ENCODE measurements at places on chromosomes 4 and X. TPM values are rescaled to one million over a fixed set of nuclear protein-coding genes. Genes with fewer than 3 reads are reported as not detected.

GRCh38 chr4:108560616-108561015, 59.8 kb upstream of the RPL34 start:
- DNase-seq = no peak

GRCh38 chrX:43656005-43656494, at the start of gene MAOA:
TSS of gene MAOA (plus strand) at chrX:43656299. CDS start at chrX:43656342, 43 bp downstream.
- no peak for DNase-seq

DNA sequence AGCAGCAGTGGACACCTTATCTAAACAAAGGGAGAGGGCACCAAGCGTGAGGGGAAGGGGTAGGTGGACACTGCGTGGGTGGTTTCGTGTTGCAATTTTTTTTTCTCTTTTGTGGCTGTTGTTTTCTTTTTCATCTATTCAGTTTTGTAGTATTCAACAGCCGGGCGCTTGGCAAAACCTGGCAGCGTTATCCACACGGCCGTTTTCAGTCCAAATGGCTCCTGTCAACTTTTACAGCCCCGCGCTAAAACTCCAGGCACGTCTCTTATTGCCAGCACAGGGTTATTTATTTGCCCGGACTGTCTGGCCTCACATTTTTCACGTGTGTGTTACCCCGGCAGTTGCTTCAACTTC, 192.2 kb downstream of the BCOR start:
- DNase-seq = peak; percentile 39

DNA sequence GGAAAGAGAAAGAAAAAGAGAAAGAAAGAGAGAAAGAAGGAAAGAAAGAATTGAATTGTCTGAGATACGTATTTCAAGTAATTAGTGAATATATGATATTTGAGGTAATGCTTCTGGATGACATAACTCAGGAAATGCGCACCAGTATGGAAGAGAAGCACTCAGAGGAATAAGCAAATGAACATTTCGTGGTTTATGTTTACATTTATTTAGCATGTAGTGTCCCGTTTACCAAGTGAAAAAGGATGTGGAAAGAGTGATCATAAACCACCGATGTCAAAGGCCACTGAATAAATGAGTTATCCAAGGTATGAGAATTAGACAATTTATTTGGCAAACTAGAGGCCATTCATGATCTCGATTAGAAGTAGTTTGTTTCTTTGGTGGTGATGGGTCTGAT, 200.4 kb downstream of the ARAP2 start:
- no peak for DNase-seq

GRCh38 chrX:115360220-115360781, 70.8 kb downstream of the LUZP4 start:
- no peak for DNase-seq

Gene KDM5C
- 59.2 TPM for total RNA-seq

DNA sequence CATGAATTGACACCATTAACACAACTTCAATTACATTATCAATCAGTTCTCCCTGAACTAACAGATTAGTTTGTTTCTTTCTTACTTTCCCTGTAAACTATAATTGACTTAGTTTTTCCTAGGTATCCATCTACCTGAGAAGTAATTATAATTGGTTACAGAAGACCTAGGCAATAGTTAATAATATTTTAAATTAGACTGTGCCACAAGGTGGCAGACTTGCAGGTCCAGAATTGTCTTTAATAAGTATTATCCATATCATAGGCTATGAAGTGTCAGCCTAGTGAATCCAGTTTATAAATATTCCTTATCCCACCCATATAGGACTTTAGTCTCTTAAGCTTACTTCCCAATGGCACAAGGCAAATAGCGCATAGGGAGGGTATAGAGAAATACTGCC, 48.9 kb upstream of the FAM47B start:
- no peak for DNase-seq

DNA sequence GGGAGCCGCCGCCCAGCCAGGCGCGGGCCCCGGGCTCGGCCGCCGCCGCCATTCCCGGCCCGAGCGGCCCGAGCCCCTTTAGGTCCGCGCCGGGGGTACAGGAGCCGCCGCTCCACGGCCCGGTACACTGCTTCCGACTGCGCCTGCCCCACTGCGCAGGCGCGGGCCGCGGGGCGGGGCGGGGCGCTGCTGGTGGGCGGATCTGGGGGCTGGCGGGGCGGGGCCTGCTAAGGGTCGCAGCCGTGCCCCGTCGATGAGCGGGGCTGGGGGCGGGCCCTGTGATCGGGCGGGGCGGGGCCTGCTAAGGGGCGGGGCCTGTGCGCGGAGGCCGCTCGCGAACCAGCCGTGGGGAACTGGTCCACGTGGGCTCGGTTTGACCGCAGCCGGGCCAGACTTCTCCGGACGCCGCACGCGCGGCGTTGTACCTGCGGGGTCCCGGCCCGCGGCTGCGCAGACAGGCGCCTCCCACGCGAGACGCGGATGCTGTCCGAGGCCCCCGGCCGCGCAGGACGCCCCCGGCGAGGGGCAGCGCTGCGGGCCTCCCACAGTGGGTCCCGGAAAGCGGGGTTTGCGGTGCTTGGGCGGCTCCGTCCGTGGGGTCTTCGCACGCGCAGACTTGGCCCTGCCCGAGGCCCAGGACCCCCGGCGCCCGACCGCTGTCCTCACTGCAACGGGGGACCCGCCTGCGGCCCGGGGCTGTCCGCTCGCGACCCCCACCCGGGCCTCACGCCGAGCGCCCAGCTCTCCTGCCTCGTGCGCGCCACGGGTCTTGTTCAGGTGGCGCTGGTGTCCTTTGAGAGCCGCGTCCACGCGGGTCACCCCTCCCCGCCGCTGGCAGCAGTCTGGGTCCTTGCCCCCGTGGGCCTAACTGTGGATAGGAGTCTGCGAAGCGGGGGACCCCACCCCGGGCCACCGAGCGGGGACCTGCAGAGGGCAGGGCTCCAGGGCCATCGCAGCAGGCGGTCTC, at the start of gene DGKQ:
TSS of gene DGKQ (minus strand) at position 139 of the 967 bp plus-strand sequence. CDS start at position 52, 87 bp downstream.
- DNase-seq = peak; percentile 64

DNA sequence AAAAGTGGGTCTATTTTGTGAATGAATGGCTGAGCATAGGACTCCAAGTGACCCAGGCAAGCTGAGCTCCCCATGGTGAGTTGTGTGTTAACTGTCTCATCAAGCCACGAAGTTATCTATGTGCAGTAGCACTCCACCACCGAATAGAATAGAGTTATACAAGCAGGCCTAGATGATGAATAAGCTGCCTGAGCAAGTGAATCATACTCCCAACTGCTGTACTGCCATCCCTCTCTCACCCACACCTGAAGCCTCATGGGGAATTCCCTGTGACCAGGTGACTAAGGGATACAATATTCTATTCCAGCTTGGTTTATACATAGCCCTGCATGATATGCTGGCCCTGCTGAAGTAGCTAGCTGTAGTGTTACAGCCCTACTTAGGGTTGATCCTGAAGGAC, 38.7 kb downstream of the KDM5C start:
- DNase-seq = peak; percentile 55

Gene KIAA1210
- total RNA-seq = not detected

DNA sequence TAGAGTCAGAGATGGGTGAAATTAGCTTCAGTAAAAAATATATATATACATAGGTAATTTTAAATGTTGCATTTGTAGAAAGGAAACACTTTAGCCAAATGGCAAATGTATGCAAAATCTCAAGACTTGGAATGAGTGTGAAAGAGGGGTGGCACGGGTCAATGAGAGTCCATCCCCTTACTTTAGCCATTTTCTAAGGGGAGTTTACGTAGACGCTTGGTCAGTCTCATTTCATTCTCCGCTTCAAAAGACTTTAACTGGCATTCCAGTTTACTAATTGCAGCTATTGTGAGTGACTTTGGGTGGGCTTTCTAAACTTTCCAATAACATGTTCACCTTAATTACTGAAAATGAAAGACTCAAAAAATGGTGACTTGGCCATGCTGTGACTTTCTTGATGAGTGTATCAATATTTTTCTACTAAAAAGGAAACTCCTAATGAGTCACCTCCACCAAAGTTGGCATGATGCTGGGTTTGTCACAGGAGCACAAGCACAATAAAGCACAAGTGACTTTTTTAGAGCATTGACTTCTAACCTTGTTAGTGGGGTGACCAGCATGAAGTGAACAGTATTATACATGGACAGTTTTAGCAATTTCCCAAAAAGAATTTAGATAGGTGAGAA, 356.0 kb upstream of the RASGEF1B start:
- no peak for DNase-seq

DNA sequence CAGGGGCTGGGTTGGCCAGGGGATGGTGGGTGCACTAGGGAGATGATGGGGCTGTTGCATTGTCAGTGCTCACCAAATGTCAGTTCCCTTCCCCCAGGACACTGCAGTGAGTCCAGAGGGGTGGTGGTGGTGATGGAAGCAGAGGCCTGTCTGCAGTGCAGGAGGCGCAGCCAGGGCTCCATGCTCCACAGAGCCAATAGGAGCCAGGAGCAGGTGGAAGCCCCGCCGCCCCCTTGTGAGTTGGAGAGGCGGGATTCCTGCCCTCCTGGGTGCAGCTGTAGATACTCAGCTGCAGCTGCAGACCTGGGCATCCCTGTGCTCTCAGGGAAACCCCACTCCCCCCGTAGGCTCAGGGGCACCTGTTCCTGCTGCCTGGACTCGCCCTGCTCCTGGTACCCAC, 284.7 kb downstream of the EVC2 start:
- no peak for DNase-seq

- no peak for DNase-seq
Measured at GRCh38 chr4:11073621-11074051, 355.1 kb downstream of the HS3ST1 start.

DNA sequence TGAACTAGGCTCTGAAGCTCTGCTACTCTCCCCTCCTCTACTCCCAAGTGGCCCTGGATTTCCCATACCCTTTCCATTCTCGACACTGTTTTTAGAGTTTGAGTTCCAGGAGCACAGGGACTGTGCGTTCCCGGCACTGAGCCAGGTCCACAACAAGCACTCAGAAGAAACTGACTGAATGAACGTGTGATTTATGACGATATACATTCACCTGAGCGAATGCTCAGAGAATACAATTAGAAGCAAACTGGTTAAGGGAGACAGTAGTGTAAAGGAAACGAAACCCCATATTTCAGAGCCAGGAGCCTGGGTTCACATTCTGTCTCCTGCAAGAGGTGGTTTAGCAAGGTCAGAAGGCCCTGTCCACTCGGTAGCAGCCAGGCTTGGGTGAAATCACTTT, 1.4 kb upstream of the KIAA0232 start:
- DNase-seq = no peak

DNA sequence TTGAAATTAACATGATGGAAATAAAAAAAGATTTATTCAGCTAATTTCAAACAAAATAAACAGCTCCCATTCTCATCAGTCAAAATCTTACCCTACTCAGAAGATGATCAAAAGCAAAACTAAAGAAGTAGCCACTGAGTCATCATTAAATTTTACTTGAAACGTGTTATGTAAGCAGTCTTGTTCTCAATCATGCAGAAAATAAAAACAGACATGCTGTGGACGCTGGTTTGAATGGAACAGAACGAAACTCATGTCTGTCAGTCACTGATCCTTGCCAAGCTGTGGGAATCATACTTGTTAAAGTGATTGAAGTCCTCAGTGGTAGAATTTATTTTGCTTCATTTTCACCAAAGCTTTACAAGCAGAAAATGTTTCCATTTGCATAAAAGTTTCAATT, 77.2 kb upstream of the TLR3 start:
- no peak for DNase-seq

Gene DCHS2
- not detected for total RNA-seq

Gene GPRASP2
- 14.4 TPM for total RNA-seq

DNA sequence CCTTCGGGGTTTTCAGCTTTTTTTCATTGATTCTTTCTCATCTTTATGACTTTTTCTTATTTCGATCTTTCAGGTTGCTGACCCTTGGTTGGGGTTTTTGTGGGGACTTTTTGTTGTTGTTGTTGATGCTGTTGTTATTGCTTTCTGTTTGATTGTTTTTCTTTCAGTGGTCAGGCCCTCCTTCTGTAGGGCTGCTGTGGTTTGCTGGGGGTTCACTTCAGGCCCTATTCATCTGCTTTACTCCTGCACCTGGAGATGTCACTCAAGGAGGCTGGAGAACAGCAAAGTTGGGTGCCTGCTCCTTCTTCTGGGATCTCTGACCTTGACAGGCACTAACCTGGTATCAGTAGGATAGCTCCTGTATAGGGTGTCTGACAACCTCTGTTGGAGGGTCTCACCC, 39.9 kb upstream of the PCDH18 start:
- no peak for DNase-seq

DNA sequence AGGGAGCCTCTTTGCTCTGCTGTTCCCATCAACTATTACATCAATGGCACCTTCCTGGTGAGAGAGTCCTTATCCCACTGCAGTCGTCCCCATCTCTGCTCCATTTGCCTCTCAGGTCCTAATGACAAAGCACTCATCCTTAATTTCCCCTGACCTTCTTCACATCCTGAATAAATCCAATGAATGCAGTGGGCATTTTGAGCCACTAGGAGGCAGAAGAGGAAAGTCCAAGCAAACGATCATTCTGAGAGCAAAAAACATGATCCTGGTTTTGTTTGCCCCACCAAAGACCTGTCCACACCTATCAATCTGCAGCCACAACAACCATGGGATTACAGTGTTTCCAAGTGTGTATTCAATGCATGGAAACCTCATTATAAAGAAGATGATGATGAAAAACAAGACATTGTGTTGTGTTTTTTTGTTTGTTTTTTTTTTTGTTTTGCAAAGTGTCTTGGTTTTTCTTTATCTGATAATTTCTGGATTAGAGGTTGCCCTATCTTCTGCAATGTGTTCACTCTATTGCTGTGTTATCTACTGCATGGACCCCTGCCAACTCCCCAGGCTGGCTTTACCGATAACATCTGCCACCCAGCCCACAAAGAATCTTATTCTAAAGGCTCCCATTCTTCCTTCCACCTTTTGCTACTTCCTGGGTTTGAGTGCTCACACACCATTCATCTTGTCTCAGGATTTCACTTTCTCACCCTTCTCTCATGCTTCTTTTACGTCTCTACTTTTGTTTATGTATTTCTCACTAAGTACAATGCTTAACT, 207.2 kb downstream of the NLGN4X start:
- peak; percentile 0 for DNase-seq

GRCh38 chrX:9864011-9864410, 77.8 kb downstream of the SHROOM2 start:
- no peak for DNase-seq

- DNase-seq = no peak
Measured at GRCh38 chr4:53113431-53114225, 251.5 kb downstream of the RASL11B start.

GRCh38 chrX:2701600-2701999, 10.5 kb downstream of the CD99 start:
- no peak for DNase-seq

Gene AFM
- not detected for total RNA-seq

DNA sequence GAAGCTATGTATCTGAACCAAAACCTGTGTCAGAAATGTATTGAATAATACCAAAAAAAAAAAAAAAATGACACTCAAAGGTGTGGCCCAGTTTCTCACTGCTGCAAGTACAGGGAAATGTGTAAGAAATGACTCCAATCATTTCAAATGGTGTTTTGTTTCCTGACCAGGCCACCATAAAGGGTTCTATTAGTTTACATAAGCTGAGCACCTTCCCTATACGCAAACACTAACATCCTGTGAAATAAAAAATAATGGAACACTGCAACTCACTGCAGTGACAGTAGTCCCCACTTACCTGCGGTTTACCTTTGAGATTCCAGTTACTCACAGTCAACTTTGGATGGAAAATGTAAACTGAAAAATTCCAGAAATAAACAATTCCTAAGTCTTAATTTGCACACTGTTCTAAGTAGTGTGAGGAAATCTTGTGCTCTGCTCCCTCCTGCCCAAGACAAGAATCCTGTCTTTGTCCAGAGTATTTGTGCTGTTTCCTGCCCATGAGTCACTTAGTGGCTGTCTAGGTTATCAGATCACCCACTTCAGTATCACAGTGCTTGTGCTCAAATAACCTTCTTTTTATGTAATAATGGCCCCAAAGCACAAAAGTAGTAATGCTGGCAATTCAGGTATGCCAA, 265.3 kb downstream of the RCHY1 start:
- no peak for DNase-seq

GRCh38 chrX:53686151-53686885, at the start of gene HUWE1:
TSS of gene HUWE1 (minus strand) at chrX:53686719. CDS start at chrX:53654107, 32,612 bp downstream.
- DNase-seq = peak; percentile 56

Measured in HFFc6 (cell line).